ENCODE measurements at places on chromosomes 1 and 21. TPM values are rescaled to one million over a fixed set of nuclear protein-coding genes. Genes with fewer than 3 reads are reported as not detected.

Gene GPA33
- total RNA-seq, result 0.57 TPM

- no peak for DNase-seq
- H3K36me3 ChIP-seq, result no peaks in the 10 kb centered on the region
- no peaks in the 10 kb centered on the region for H3K27me3 ChIP-seq
- peaks cover 4% of the 10 kb centered on the region for H3K4me1 ChIP-seq
Measured at GRCh38 chr21:38444691-38445090, 53.6 kb downstream of the ERG start.

DNA sequence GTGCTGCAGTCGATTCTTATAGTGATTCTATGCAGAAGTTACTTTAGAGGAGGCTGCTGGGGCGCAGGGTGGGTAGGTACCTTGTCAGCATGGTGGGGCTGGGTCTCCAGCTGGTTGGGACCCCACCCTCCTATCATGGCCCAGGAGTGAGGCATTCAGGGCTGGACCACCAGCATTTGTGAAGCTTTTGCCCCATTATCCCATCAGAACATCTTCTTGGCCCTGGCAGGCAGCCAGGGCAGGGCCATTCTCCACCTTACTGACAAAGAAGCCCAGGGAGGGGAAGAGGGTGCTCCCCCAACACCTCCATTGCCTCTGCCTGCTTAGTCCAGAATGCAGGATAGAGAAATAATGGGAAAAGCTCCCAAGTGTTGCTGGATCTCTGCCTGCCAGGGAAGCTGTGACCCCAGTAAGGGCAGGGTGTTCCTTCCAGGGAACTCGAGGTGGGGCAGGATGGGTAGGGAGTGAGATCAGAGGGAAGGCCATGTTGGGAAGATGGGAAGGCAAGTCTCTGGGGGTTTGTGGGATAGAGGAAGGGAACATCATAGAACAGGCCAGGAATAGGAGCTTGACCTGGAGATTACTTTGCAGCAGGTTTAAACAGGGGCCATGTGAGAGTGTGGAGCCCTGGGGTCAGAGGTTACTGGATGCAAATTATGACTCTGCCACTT lies 16.2 kb upstream of the SLC2A1 start:
- no peaks in the 10 kb centered on the region for H3K4me1 ChIP-seq
- no peak overlapping the region for H3K4me3 ChIP-seq
- H3K27ac ChIP-seq, result no peak overlapping the region
- H3K27me3 ChIP-seq, result no peaks in the 10 kb centered on the region
- DNase-seq, result no peak

- peaks cover 24% of the 10 kb centered on the region for H3K4me1 ChIP-seq
- H3K36me3 ChIP-seq, result no peaks in the 10 kb centered on the region
- H3K4me3 ChIP-seq, result no peak overlapping the region
- H3K27ac ChIP-seq, result no peak overlapping the region
- H3K27me3 ChIP-seq, result no peaks in the 10 kb centered on the region
- no peak for DNase-seq
Measured at GRCh38 chr1:20729990-20730689, 2.4 kb downstream of the SH2D5 start.

DNA sequence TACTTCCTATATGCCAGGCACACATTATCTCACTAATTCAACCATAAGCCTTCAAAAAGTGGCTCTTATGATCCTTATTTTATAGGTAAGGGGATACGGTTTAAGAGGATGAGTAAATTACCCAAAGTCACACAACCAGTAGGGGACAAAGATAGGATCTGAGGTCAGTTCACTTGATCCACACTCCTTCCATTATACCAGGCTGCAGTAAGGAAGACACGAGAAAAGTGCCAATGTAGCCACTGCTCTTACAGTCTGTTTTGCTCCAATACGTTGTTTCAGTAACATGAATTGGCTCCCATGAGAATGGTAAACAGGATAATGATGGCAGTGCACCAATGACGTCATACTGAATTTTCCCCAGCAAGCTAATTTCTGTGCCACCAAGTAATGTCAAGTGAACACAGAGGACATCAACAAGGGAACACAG lies 15.4 kb upstream of the GUCA2A start:
- H3K27ac ChIP-seq, result no peak overlapping the region
- H3K36me3 ChIP-seq, result peaks cover 41% of the 10 kb centered on the region
- H3K4me3 ChIP-seq, result no peak overlapping the region
- no peak for DNase-seq
- no peaks in the 10 kb centered on the region for H3K27me3 ChIP-seq
- H3K4me1 ChIP-seq, result peaks cover 5% of the 10 kb centered on the region
